Fibroblast of skin of scalp (primary cell): ENCODE measurements at places on chromosomes 11 and 22.

DNA sequence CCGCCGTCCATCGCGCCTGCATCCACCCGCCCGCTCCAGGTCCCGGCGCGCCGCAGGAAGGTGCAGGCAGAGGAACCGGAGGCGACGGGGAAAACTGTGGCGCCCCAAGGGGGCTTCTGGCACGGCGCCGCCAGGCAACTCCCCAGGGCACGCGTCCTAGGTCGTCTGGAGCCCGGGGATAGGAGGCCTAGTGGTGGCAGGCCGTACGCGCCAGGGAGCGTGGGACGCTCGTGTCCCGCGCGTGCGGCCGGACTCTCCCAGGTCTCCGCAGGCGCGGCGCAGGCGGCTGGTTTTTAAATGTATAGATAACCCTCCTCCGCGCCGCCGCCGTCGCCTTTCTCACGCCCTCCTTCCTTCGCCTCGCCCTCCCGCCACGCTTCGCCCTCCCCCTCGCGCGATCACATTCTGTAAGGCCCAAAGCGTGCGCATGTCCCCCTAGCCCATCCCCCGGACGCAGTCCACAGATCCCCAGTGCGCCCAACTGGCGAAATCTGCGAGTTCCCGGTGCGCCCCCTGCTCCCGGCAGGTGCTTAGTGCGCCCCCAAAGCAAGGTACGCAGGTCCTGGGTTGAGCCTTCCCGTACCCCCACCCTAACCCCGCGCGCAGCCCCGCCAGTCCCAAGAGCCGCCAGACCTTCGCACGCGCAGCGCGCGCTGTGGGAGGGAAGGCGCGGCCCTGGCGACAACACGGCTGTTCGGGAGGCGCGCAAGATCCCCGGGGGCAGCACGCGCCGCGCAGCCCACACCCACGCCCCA, at the start of gene ASCL2:
Gene ASCL2, minus strand, starts transcription at position 267 of the 755 bp plus-strand sequence. Its CDS starts 256 bp downstream, at position 11.
- DNase-seq = no peak

DNA sequence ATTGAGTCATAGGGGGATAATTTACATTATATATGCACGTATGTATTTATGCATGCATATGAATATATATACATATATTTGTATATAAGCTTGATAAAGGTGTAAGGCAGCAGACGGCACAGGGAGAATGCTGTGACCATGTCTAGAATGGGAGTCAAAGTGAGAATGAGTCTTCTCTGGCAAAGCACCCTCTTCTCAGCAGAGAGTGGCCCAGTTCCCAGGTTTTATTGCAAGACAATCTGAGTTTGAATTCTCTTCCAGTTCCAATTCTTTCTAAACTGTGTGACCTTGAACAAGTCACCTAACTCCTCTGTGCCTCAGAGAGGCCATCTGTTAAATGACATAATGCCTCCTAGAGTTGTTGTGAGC, 13.8 kb downstream of the EHF start:
- no peak for DNase-seq

DNA sequence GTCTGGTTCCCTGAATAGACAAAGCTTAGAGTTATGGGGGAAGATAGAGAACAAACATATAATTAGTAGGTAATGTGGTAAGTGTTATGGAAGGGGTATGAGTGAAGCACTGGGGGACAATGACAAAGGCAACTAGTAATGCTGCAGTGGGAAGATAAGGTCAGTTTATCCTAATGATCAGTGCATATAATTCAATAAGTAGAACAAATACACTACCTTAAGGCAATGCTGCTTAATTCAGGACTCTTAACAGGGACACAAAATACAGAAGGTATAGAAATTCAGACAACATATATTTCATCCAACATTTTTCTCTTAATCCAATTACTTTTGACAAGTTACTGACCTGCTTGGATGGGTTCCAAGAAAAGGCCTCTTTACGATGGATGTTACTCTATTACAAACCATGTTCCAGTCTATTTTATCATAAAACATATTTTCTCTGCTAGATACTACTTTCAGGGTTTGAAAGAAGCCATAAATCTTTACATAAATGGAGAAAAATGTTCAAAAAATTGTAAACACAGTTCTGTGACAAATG, 1186.2 kb downstream of the LRRC4C start:
- DNase-seq = no peak

GRCh38 chr11:124108156-124108555, 7.1 kb upstream of the VWA5A start:
- peak; percentile 7 for DNase-seq

DNA sequence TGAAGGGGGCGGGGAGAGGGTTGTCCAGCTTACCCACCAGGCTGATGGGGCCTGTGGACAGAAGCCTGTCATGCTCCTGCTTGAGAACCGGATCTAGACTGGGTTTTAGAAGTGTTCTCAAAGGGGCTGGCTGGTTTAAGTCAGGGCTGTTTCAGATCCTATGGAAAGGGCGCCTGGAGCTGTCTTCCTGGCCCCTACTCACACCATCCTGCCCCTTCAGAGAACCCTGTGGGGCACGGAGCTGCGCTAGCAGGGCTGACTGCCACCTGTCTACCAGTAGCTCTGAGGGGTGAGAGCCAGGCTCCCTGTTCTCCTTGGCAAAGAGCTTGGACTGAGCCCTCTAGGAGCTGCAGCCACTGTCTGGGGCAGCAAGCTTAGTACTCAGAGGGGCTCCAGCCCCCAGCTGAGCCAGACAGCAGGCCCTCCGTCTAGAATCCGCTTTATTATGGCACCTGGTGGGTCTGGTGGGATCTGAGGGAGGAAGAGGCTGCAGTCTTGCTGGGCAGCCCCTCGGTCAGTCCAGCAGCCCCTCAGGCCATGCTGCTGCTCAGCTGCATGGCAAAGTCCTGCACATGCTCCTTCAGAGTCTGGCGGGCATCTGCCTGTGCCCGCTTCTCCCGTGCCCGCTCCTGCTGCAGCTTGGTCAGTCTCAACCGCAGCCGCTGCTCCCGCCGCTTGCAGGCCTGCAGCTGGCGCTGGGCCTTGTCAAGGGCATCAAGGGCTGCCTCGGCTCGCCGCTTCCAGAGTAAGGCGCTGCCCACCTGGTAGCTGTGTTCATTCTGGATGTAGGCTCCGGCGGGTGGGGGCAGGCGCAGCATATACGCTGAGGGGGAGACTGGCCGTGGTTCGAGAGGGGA, 2.3 kb downstream of the THAP7 start:
- DNase-seq = no peak

- no peak for DNase-seq
Measured at GRCh38 chr11:46388619-46389449, 2.7 kb downstream of the CHRM4 start.

DNA sequence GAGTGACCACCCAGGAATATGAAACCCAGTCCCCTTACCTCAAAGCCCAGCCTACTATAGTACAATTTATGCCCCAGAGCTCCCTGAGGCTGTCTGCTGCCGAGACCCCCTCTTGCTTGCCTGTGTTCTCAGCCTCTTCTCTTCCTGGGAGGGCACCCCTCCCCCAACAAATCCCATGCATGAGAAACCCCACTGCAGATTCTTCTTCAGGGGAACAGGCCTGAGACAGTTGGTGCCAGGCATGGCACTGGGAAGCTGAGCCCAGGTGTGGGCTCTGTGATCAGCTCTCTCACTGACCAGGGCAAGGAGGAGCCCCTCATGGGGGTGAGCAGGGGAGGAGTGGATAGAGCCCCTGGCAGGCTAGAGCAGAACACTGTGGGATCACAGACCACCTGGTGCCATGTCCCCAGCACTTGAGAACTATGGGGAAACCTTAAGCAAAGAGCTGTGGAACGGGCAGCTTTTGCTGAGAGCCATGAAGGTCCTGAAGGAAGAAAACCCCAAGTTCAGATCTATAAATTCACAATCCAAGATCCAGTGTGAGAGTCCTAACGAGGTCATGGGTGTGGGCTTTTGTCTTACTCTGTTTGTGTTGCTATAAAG, 46.5 kb upstream of the TH start:
- no peak for DNase-seq

- DNase-seq = no peak
Measured at GRCh38 chr22:36741968-36742367, 34.0 kb downstream of the IFT27 start.

GRCh38 chr11:19978668-19979518, 181.4 kb downstream of the DBX1 start:
- peak; percentile 85 for DNase-seq

DNA sequence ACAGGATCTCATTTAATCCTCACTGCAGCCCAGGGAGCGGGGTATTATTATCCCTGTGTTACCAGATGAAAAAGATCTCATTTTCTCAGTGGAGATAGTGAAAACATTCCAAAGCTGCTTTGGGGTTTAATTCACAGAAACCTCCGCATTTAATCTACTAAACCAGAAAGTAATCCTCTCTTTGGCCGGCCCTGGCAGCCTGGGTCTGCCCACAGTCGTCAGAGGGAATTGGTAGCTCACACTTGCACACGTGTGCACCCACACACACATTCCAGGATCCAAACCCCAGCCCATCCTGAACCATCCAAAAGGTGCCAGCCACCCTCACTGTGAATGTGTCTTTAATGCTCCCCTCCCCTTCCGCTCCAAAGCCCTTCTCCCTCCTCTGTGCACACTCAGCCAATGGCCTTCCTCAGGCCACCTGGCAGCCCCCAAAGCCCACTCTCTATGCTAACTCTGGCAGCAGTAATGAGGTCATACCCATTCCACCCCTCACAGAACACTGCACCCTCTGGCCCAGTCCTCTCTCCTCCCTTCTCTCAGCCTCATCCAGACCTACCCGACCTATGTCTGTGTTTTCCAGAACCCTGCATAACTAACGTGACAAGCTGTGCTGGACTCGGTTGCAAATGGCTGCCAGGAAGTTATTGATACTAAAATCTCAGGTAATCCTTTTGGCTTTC, 466.2 kb downstream of the SOX6 start:
- peak; percentile 62 for DNase-seq

DNA sequence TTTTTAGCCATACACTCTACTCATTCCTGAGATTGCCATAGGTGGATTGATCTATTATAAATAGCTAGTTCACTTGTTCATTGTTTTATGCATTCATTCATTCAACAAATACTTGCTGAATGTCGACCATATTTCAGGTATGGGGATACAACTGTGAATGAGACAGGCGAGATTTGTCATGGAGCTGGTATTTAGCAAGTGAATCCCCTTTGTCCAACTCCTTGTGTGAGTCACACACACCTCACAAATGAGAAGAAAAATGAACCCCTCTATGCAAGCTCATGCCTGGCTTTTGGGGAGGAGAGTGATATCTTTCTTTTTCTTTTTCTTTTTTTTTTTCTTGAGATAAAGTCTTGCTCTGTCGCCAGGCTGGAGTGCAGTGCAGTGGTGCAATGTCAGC, 1.8 kb upstream of the AMPD3 start:
- DNase-seq = no peak

DNA sequence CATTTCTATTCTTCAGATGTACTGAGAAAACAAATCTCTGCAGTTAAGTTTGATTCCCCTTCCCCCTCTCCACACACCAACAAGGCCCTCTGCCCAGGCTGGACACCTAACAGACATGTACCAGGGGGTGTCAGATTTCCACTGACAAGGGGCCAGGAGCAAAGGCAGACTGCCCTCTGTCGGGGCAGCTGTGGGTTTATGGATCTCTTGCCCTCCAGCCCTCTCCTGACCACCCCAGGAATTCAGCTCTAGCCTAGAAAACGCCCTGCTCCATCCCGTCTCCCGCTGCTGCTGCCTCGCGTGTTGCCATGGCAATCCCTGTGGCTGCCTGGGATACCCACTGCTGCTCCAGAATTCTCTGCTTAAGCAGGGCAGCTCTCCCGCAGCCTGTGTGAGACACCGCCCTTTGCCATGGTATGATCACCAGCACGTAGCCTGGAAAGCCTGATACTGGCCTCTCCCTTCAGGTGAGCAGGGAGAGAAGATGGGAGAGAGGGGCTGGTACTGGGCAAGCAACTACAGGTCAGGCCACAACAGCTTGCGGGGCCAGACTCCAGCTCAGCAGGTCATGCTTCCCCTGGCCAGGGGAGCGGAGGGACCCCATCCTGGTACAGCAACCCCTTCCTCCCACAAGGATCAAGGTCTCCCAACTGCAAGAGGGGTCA, 41.6 kb downstream of the BUD13 start:
- DNase-seq = peak; percentile 74

GRCh38 chr11:72491001-72491400, 56.7 kb upstream of the CLPB start:
- peak; percentile 19 for DNase-seq

GRCh38 chr11:117795638-117796455, 1.2 kb downstream of the DSCAML1 start:
- no peak for DNase-seq

- no peak for DNase-seq
Measured at GRCh38 chr11:107719557-107720302, 7.9 kb upstream of the SLN start.

DNA sequence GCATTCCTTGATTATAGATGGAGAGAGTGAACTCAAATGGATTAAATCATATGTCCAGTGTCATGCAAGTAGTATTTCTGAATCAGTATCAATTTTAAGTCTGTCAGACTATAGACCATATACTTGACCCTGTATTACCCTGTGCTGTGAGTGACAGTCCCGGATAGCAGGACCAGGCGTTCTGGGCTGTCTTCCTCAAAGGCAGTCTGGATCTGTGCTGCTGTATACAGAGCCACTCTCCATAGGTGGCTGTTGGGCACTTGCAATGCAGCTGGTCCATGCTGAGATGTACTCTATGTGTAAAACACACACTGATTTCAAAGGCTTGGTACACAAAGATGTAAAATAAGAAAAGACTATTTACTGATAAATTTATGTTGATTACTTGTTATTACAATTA, 294.3 kb downstream of the OPCML start:
- DNase-seq = no peak

- DNase-seq = no peak
Measured at GRCh38 chr11:63563201-63564055, at the start of gene PLAAT2. Gene PLAAT2, minus strand, starts transcription at chr11:63563379. Its CDS starts 55 bp downstream, at chr11:63563324.

DNA sequence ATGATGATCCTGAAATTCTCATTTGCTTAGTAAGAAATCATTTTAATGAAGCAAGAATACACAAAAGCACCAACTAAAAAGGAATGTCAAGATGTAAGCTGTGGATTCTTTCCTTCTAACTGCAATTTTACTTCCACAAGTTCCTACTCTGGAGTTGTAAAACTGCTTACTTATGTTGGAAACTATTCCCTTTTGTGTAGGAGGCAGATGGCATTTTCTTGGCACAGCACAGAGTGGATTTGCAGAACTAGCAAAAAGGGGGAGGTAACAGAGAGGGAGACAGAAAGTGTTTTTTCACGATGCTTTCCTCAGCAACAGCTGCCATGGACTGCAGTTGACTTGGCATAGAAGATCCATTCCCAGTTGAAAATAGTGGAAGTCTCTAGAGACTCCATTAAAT, 1112.0 kb upstream of the RAG2 start:
- peak; percentile 11 for DNase-seq

DNA sequence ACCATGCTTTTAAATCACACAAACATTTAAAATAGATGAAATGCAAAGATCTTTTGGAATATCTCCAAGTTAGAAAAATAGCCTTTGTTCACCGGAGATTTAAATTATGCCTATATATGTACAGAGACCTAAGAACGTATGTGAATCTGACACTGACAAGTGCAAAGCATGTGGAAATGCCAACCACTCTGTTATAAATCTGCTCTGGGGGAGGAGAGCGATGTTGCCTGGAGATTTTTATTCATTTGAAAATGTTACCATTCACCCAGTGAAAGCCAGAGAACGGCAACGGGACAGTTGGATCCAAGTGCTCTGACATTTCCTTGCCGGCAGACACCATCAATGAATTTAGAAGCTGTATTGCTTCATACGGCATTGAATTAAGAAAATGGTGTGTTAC, 39.8 kb upstream of the BMAL1 start:
- no peak for DNase-seq
